ENCODE measurements at places on chromosomes 7 and 10.

GRCh38 chr10:84824525-84824924 is 496.1 kb downstream of the CCSER2 start:
- no peak for DNase-seq

DNA sequence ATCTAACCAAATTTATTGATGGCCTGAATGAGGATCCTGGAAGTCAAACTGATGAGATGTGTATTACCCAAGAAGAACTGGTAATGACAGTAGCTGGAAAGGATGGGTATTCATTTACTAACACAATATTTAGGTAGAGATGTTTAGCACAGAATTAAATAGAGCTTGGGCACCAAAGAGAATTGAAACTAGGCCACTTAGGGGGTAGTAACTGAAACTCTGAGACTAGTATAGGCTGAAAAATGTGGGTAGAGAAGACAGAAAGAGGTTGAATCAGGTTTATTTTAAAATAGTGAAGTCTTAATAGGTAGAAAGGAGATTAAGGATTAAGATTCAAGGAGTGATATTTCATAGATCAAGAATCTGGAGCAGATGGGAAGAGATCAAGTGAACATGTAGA is 155.8 kb downstream of the MLLT10 start:
- no peak for DNase-seq

DNA sequence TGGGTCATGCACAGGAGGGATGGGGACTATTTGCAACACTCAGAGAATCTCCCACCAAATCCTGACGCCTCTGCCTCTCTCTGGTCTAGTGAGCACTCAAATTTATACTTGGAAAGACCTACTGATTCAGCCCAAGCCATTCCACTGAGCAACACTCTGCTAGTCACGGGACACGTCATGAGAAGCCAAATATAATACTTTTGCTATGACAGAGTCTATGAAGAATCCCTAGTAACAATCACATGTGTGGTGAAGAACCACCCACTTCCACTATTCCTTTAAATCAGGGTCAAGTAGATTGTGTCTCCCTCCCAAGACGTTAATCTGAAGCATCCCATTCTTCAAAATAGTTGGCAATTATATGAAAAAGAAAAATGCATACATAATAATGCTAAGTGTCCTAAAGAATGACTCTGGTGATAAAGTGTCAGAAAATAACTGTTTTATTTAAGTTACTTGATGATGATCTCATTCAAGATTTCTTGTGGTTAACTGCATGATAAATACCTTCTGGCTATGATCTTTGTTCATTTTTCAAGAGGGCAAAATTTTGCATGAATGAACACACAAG is 28.5 kb downstream of the CHCHD3 start:
- DNase-seq = no peak

GRCh38 chr7:82818171-82818570 is 344.5 kb downstream of the PCLO start:
- no peak for DNase-seq

- no peak for DNase-seq
These were observed 67.4 kb downstream of the ZNF438 start for GRCh38 chr10:30963992-30964930.

DNA sequence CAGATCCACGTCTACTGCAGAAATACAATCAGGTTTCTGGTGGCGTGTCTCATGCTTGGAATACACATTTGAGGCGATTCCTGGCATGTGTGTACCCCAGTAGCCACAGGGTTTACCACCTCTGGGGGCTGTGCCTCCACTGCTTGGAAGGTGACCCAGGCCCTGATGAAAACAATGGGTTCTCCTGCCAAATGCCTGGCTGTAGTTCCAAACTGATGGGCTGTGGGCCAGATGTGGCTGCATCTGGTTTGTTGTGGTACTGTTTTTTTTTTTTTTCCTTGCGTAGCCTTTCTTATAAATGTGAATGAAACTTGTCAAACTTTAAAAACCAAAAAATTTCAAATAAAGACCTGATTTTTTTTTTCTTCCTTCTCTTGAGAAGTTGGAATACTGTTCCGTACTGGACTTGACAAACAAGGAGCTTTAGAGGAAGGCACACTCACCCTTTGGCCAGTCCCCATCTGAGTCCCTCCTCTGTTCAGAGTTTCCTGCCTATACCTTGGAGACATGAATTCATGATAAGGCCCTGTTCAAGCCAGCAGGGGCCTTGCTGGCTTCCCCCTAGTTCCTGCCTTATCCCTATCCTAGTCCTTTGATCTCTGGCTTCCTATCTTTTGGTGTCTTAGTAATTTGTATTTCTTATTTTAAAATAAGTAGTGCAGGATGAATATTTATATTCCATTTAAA is 217.1 kb downstream of the PHTF2 start:
- no peak for DNase-seq
